NCI-H1694 treated with DMSO at 0.1 percent for 48 hours (cell line): ENCODE measurements at places on chromosomes 4 and X.

GRCh38 chr4:14515556-14515955, 486.7 kb upstream of the CPEB2 start:
- DNase-seq, result no peak

GRCh38 chrX:22206781-22207180, 65.9 kb upstream of the CBLL2 start:
- DNase-seq, result no peak

DNA sequence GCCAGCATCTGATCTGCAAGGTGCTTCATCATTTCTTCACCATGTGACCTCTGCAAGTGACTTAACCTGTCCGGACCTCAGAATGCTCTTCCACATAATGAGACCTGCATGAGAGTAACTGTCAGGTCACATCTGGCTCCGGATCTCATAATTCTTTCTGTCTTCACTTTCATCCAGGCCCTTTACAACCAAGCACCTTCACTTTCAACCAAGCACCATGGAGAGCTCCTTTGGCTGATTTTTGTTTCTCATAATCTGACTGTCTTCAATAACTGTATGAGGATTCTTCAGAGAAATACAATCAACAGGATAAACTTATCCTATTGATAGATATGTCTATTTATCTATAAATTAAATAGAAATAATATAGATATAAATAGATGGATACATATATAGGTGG, 148.1 kb downstream of the VCX3A start:
- no peak for DNase-seq

DNA sequence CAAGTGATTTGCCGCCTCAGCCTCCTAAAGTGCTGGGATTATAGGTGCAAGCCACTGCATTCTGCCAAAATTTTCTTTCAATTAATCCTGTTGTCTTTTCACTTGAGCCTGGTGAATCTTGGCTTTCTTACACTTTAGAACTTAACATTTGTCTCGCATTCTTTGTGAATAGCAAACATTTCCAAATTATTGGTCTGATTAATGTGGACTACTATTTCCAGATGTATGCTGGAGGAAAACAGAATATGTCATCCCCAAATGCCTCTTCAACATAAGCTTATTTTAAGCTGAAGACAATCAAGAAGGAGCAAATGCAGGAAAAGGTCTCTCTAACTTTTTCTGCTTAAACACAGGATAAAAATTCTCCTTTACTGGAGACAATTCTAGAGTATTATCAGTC, 233.4 kb downstream of the PPP4R3C start:
- no peak for DNase-seq

DNA sequence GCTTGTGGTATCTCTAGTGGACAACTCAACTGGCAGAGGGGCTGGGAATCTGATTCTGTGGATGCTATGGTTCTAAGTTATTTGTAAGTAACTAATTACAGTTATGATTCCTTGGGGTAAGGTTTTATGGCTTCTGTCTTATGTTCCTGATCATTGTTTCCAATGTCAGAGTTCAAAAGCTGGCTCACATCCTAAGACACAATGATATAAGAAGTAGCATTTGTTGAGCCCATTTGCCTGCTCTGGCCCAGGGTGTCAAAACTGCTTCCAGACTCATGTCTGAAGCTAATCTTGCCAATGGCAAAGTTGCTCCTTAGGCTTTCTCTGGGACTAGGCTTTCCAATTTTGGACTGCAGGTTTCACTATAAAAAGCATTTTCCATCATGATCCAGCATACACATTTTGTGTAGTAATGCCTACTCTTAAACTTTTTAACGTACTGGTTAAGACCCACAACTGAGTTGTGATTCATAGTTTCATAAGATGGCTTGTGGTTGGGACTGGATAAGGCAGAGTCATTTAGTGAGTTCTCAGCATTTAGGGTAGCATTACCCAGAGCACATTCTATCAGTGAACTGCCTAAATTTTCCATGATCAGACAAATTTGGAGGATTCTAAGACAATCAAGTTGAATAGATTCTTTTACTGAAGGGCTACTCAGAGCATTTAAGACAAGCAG, 50.0 kb downstream of the CCNI start:
- DNase-seq, result no peak

GRCh38 chrX:36861601-36862000, 146.6 kb upstream of the FAM47C start:
- no peak for DNase-seq

DNA sequence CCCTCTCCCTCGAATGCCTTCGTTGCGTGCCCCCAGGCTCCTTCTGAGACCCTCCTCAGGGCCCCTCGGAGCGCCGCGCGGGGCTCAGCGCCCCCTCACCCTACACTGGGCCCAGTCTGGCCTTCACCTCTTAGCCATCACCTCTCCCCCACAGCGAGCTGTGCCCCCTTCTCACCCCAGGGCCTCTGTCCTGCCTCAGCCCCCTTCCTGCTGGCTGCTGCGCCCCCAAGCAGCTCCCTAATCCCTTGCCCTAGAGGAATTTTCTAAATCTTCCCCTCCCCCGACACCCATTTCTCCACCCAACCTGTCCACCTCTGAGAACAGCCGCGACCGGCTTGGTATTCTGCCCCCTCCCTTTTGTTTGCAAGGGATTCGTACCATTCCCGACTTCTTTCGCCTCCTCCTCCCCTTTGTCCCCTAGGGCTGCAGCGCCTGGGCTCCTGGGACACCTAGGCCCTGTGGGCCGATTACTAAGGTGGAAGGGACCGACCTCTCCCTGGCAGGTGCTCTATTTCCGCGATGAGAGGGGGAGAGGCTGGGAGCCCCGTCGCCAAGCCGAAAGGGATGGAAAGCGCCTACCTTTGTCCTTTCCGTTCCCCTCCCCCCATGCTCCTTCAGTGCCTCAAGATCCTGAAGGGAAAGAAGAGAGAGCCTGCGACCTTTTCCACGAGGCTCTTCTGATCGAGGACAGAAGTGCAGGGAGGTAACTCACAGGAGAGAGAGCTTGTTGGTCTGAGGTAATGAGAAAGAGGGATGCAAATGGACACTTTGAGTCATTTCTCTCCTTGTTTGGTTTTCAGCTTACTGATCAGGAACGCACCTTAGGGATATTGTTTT, 10.9 kb downstream of the DLG3 start:
- no peak for DNase-seq

DNA sequence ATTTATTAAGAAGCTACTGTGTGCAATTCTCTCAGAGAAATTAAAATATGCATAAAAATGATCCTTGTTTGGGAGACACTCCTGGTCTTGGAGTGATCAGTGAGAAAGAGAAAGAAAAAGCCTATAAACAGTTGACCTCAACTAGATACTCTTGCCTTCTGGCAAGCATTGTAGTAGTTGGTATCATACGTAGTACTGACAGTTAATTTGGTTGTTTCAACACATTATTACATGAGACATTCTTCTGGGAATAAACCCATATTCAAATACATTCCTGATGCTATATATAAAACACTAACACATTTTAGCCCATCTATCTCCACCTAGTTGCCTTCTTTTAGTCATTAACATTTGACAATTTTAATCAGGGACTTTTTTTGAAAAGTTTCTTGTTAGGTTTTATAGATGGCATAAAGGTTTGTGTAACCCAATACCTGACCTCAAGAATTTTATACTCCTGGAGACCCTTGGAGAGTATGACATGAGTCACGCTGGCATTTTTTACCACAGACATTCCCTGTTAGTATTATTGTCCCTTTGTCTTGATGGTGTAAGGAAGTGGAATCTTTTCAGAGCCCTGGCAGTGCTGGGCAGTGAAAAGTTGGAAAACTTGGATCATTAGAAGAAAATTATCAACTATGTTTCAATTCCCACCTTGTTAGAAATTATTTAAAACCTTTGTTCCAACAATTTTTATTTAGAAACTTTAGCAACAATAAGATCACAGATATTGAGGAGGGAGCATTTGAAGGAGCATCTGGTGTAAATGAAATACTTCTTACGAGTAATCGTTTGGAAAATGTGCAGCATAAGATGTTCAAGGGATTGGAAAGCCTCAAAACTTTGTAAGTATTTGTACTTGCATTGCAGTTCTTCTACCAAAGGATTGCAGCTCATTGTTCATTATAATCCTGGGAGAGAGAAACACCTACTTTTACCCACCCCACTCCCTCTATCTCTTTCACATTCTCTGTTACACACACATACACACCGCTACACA, 167.1 kb upstream of the PACRGL start:
- no peak for DNase-seq

DNA sequence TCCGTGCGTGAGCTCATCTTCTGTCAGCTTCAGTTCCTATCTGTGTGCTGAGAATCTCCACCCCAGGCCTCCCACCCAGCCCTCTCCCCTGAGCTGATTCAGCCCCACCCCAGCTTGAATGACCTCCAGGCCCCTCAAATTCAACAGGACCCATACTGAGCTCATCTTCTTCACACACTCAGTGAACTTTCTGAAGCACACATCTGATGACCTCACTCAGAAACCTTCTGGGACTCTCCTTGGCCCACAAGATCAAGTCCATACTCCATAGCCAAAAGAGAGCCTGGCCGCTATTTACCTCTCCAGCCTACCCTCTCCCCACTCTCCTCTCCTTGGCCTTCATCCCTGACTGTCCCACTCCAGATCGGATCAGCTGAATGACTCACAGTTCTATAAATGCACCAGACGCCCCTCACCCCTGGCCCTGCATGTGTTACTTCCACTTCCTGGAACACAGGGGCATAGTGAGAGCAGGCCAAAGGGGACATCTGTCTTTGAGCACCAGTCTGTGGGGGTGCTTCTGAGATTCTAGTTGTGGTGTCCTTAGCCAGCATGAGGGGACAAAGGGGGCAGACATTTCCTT, 62.5 kb downstream of the PJA1 start:
- no peak for DNase-seq

GRCh38 chrX:113399506-113400192, 559.0 kb upstream of the AMOT start:
- no peak for DNase-seq

GRCh38 chr4:54041933-54042332, 22.5 kb downstream of the CHIC2 start:
- no peak for DNase-seq

- DNase-seq, result no peak
Measured at GRCh38 chrX:21645886-21646285, 12.2 kb downstream of the KLHL34 start.

DNA sequence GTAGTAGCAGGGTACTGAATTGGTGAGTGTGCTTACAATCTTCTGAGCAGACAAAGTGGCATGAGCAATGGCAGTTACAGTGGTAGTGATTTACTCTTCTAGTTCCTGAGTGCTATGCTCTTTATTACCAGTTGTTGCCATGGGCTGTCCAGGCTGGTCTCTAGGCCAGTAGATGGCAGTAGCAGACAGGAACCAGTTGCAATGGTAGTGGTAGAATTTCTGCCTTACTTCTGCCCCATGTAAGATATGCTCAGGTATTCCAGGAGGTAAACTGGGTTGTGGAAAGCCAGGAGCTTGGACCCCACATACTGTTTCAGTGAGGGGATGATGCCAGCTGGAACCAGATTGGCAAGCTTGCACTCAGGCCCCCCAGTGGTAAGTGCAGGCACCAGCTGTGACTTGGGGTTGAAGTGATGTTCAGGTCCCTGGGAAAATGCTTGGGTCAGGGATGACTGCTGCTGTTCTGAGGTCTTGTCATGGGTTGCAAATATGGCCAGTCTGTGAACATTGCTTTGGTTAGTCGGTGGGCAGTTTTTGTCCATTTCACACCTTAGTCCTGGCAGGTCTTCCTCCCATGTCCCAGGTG, 63.0 kb upstream of the ZXDB start:
- no peak for DNase-seq

GRCh38 chr4:146585761-146586333, 52.8 kb upstream of the POU4F2 start:
- no peak for DNase-seq

GRCh38 chr4:90824266-90825150, 697.3 kb downstream of the CCSER1 start:
- DNase-seq, result no peak

- peak; percentile 10 for DNase-seq
Measured at GRCh38 chrX:145405012-145405411, 157.7 kb downstream of the SPANXN1 start.
